ENCODE measurements at places on chromosomes 2 and 18.

- DNase-seq, result no peak
These were observed 118.1 kb upstream of the SLC39A10 start for GRCh38 chr2:195538937-195539336.

GRCh38 chr18:72700961-72701710 is 157.0 kb upstream of the CBLN2 start:
- peak; percentile 46 for DNase-seq

DNA sequence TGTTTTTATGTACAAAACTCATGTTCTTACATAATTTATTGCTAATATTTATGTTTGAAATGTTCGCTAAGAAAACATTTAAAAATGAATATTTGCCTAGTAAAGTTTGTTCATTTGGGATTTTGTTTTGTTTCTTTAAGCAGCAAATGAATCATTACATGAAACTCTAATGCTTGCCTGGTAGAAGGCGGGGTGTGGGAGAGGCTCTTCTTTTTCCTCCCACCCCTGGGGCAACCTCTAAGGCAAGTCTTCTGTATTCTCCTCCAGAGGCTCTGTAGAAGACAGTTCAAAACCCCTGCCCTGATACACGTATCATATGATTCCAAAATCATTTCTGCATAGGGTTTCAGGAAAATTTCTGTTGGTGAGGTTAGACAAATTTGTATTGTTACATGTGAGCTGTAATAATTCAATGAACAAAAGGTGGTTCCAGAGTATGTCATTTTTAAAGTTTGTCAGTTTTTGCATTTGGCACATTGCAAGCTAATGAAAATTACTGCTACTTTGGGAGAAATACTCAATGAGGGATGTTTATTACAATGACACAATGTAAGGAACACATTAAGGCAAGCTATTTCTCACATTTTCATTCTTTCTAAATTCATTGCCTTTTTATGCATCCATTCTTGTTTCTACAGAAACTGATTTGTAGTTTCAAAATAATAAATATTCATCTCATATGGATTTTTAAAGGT is 302.3 kb upstream of the UBE2E3 start:
- no peak for DNase-seq

DNA sequence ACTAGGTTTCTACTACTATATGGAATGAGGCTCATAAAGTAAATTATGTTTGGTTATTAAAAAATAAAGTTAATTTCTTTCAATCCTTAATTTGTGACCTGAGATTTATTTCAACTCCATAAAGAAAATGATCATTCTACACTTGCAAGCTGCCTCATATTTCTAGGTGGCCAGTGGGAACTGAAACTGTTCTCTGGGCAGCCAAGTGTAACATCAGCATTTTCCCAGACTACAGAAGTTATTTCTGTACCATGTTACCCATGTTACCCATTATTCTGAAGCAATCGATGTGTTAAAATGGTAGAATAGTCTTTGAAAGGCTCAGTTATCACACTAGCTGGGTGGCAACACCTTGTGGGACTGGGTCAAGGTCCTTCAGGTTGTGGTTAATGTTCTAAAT is 139.3 kb upstream of the FBXO11 start:
- DNase-seq, result no peak

GRCh38 chr2:191508738-191509137 is 169.2 kb upstream of the NABP1 start:
- DNase-seq, result no peak

DNA sequence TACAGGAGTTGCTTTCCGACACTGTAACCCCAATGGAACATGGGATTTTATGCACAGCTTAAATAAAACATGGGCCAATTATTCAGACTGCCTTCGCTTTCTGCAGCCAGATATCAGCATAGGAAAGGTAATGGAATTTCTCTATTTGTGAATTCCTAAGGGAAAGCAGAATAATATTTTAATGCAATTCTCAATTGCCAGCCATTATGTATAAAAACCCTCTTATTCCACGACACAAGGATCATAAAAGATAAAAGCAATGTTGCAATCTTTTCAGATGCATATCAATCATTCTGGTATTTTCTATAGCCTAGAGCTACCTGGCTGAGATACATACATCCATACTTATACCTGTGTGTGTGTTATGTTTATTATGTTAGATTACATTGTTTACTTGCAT is 31.2 kb downstream of the PTH2R start:
- no peak for DNase-seq

DNA sequence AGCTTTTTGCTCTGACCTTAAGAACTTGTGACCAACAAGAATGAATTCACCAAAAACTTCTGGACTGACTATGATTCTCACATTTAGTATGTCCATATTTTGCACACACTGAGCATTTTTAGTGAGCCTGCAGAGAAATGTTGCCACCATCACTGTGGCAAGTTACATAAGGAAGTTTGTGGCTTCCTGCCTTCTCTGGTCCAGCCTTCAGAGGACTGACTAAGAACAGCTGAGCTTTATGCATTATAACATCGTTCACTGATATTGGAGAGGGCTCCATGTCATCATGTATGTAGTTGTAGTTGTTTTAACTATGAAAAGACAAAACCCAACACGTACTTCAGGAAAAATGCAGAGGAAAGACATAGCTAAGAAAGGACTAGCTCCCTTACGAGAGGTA is 218.0 kb upstream of the CRIM1 start:
- no peak for DNase-seq

DNA sequence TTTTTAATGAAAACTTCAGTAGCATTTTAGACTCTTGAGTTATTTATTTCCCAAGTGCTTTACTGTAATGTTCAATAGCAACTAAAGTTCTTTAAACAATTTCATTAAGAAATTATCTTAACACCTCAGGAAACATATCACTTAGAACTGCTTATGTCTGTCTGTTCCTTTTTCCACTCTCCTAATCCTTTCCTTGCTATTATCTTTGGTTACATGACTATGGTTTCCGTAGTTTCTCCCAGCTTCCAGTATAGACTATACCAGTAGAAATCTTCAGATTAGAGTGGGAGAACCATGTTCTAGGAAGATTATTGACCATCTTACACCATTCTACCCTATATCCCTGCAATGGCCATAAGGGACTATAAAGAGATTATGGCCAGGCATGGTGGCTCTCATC is 280.0 kb downstream of the EXOC6B start:
- no peak for DNase-seq

GRCh38 chr18:36889321-36889720 is 60.4 kb downstream of the KIAA1328 start:
- no peak for DNase-seq

DNA sequence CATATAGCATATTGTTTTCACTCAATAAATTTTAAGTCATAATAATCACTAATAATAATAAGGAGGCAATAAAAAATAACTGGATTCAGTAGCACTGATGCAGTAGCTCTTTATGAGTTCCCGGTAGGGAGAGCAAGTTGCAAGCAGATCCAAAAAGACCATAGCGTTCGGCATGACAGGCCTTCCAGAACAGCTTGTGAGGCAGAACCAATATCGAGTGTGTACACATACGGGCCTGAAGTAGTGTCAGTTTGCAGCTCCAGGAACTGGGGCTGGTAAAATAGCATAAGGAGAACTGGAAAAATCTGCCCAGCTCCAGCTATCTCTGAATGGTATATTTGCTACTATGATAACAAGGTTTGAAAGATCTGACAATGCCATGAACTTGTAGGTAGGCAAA is 1607.8 kb upstream of the PIK3C3 start:
- no peak for DNase-seq

- DNase-seq, result no peak
These were observed 4.8 kb upstream of the TMEM37 start for GRCh38 chr2:119426801-119427395.

DNA sequence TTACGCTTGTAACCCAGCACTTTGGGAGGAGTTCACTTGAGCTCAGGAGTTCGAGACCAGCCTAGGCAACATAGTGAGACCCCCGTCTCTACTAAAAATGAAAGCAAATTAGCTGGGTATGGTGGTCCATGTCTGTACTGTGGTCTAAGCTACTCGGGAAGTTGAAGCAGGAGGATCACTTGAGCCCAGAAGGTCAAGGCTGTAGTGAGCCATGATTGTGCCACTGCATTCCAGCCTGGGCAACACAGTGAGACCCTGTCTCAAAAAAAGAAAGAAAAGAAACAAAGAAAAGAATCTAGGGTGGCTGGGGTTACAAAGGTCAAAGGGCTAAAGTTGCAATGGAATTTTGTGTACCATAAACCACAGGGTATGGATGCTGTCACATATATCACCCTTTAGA is 41.3 kb downstream of the KIF3C start:
- no peak for DNase-seq

GRCh38 chr2:147037048-147037447 is 807.8 kb upstream of the ACVR2A start:
- no peak for DNase-seq

DNA sequence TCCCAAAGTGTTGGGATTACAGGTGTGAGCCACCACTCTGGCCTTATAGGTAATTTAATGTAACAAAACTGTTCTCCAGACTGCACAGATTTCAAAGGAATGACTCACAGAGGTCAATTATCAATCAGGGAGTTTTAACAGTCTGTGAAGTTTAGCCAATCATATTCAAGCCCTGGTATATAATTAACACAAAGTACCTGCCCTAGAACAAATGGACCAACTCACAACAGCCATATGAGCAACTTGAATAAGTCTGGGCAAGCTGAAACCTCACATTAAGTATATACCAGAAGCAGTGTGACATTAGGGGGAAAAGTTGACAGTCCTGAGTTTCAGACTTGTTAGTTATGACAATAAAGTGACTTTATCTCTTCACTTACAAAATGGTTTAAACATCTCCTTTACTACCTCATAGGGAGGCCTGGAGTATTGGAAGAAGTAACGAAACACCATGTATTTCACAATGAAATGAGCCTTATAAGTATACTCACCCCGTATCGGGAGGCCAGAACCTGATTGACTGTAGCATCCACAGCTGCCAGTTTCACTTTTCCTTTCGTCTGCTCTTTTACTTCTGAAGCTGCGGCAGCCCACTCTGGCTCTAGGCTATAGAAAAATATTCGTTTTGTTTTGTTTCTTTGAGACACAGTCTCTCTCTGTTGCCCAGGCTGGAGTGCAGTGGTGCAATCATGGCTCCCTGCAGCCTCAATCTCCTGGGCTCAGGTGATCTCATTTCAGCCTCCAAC is 22.2 kb downstream of the PDIA6 start:
- DNase-seq, result no peak

DNA sequence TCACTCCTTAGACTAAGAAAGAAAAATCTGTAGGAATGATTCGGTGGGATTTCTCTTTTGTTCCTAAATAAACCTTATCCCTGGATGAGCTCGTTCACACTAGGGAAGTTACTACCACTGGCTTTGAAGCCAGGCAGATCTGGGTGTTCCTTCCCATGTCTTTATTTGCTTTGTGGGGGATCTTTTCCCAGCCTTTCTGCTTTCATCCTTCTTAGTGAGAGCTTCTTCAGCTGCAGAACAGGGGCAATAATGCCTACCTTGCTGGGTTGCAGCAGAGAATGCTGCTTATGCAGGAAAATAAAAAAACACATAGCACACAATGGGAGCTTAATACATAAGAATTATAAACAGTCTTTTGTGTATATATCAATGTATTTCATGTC is 292.1 kb downstream of the SOX11 start:
- no peak for DNase-seq

GRCh38 chr2:159758239-159758638 is 39.8 kb downstream of the CD302 start:
- no peak for DNase-seq

DNA sequence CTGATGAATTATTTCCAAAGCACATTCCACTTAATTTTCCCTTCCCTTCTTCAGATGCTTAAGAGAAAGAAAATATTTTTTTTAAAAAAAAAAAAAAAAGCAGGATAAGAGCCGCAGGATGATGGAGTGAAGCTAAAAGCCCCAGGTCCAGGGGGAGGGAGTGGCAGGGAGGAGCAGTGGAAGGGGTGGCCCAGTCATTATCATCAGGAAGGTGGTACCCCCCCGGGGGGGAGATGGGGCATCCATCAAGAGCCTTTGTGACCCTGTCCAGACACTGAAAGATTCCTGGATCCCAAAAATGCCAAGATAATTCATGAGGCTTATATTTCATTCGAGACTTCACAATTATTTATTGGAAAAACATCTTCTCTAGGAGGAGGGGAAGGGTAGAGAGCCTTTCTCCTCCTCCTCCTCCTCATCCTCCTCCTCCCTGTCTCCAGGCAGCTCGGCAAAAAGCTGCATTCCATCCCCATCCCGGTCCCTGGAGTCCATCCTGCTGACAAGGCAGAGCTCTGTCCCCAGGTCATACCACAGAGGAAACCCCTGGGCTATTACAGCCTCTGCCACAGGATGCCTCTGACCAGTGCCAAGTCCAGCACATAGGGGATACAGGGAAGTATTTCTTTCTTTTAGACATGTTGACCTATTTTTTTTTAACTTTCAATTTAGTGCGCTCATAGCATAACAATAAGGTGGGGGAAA is 125.3 kb downstream of the TWIST2 start:
- no peak for DNase-seq

DNA sequence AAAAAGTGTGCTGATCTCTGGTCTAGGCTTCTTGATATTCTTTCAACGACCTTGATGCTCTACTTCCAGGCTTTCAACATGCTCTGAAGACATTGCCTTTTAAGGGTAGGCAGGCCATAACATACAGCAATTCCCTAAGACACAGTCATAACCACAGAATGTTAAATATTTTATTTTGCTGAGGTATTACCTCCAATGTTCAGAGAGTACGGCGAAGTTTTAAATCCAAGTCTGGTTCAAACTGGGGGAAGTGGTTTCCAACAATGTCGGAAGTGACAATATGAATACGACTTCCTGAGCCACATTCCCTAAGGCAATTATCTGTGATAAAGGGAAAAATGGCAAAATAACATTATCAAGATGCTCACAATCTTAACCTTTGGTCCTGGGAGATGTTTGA is 1077.9 kb upstream of the PIK3C3 start:
- DNase-seq, result no peak

GRCh38 chr2:197075754-197076337 is 149.3 kb upstream of the PGAP1 start:
- no peak for DNase-seq

DNA sequence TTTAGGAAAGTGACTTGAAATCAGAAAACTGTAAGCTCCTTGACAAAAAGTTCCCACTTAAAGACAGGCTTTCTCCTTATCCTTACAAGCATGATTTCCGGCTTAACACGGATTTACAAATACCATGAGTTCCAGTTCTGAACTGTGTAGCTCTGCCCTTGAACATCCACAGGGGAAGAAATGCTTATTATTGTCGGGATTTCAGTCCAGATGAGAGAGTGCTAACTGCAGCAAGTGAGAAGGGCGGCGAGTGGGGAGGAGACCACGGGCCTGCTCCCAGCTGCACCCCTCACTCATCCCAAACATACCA is 73.1 kb downstream of the LRRC30 start:
- no peak for DNase-seq

GRCh38 chr2:61380056-61380881 is 90.6 kb downstream of the USP34 start:
- no peak for DNase-seq

GRCh38 chr2:219836647-219837177 is 209.3 kb downstream of the SLC4A3 start:
- DNase-seq, result no peak

DNA sequence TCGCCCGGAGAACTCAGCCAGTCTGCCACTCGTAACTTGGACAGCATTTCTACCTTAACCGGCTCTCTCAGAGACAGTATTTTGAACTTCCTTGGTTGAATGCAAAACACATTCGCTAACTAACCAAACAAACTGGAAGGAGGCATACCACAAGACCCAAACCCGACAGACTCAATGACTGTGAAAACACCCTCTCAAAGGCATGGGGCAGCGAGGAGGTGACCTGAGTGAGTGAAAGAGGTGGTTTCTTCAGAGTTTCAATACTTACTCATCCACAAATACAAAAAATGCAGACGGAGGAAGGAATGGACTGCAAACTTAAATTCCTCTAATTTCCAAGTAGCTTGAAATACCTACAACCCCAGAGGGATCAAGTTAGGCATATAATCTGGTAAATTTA is 132.9 kb downstream of the GAREM1 start:
- DNase-seq, result no peak

GRCh38 chr2:113117541-113118262 is 9.7 kb upstream of the IL1RN start:
- DNase-seq, result no peak
